ENCODE measurements at places on chromosomes 1 and 21.

GRCh38 chr1:47677241-47677940 is 239.5 kb downstream of the FOXD2 start:
- DNase-seq = no peak

DNA sequence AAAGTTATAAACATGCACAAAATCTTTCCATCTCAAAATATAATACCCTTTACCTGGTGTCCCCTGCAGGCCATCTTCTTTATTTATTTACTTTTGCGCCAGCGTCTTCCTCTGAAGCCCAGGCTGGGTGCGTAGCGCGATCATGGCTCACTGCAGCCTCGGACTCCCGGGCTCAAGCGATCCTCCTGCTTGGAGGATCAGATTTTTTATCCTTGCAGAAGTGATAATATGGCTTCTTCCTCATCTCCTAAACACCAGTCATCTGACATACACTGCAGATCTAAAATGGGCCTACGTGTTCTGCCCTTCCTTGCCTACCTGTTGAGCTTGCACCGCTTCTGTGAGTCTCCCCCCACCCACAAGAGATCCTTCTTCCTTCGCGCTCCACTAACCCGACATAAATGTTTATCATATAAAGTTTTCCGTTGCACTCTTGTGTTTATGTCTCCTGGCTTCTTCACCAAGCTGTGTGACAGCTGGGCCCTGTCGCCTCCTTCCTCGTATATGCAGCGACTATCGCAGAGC is 506 bp upstream of the SRP9 start:
- no peak for DNase-seq

- no peak for DNase-seq
These were observed 424.7 kb upstream of the CAMK1G start for GRCh38 chr1:209158851-209159250.

- peak; percentile 95 for DNase-seq
These were observed 59.8 kb upstream of the MORC3 start for GRCh38 chr21:36260030-36260787.
